ENCODE measurements at places on chromosomes 11 and 22.

DNA sequence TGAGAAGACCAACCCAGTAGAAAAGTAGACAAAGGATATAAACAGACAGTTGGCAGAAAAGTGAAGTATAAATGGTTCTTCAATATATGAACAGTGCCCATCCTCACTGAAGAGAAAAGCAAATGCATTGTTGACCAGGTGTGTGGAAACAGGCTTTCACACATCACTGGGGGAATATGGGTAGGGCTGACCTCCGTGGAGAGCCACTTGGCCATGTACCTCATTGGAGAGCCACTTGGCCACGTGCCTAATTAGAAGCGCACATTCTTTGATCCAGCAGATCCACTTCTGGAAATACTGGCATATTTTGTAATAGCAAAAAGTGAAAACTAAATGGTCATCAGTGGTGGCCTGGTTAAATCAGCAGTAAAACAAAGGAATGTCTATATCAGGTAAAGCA, 43.2 kb downstream of the PPP6R3 start:
- DNase-seq = no peak

- no peak for DNase-seq
Observed at GRCh38 chr11:129041611-129042018, 98.9 kb upstream of the TP53AIP1 start.

GRCh38 chr11:128240546-128240945, 346.8 kb downstream of the ETS1 start:
- DNase-seq = no peak

- DNase-seq = peak; percentile 59
Observed at GRCh38 chr11:68904248-68904847, 657 bp downstream of the IGHMBP2 start.

DNA sequence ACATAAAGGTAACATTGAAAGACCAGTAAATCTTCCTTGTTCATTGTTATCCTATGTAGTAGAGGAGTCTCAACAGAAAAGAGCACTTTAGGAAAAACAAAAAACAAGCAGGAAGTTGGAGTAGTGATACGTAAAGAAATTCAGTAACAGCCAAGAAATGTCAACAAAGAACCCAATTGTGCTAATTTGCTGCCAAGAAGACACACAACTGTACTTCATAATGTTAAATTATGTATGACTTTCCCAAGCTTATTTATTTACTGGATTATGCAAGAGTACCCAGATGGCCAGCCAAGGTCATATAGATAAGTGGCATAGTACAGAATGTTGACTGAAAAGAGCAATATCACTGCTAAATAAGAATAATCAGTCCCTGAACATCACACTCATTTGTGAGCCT, 264.7 kb upstream of the CCDC179 start:
- no peak for DNase-seq

DNA sequence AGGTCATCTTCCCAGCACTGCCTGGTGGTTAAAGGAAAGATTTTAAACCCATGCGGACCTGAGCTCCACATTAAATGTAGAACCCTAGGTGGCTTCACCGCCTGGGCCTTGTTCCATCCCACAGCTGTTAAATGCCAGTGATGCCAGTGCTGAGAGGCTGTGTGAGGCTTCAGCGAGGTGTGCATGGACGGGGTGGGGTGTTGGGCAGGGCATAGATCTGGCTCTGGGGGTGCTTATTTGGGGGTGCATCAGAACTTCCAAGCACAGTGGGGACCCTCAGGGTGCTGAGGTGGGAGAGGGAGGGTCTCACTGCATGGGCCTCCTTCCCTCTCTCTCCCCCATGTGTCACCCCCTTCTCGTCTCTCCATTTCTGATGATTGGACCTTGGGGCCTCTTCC, 90.1 kb upstream of the B3GAT1 start:
- DNase-seq = no peak

- DNase-seq = no peak
Observed at GRCh38 chr11:17608821-17609220, 61.8 kb downstream of the OTOG start.

GRCh38 chr11:119729581-119729927, 554 bp upstream of the NECTIN1 start:
- no peak for DNase-seq

GRCh38 chr22:48098243-48098920, 1335.9 kb downstream of the TBC1D22A start:
- no peak for DNase-seq

DNA sequence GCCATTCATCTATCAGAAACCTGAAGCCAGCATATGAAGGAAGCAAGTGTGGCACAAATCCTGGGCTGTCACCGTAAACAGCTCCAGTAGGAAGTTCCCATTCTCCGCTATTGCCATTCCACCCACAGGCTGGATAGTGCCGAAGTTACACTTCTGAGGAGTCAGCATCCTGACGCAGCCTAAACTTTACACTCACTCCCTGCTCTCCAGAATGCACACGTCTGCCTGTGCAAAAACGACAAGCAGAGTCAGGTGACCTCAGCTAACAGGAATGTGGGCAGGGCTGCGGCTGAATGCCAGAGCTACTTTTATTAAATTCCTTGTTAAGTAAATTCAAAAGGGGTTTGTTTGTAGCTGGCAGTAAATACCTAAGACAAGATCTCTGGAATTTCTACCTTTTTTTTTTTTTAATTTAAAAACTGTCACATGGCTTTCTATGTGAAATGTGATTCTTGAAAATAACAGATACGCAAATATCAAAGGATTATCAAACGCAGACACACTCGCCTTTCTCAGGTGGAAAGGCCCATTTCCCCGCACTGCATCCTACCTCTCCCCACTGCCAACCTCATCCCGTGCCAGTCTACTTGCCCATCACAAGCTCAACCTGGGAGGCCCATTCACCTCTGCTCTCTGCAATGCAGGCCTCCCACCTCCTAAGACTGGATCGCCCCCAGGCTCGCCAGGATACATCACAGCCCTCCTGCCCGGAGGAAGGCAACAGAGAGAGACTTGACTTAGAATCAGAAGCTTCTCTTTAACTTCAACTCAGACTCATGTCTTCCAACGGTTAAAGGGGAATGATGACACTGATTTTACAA, 33.5 kb downstream of the NFRKB start:
- peak; percentile 70 for DNase-seq

GRCh38 chr22:39932918-39933649, 27.1 kb upstream of the TMA7B start:
- DNase-seq = peak; percentile 85

DNA sequence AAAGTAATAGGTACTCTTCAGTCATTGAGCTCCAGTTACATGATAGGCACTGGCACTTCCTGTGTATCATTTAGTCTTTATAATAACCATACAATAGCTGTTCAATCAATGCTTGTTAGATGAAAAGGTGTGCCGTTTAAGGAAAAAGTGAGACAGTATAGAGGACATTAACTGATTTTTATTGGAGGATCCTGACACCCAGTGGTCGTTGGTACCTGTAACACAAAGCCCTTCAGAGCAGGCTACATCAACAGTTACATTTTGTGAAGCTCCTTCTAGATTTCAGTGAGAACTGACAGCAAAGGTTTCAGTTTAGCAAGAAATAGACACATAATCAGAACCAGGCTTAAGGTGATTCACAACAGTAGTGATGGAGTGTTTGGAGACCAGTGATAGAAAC, 44.2 kb downstream of the CCDC81 start:
- no peak for DNase-seq

DNA sequence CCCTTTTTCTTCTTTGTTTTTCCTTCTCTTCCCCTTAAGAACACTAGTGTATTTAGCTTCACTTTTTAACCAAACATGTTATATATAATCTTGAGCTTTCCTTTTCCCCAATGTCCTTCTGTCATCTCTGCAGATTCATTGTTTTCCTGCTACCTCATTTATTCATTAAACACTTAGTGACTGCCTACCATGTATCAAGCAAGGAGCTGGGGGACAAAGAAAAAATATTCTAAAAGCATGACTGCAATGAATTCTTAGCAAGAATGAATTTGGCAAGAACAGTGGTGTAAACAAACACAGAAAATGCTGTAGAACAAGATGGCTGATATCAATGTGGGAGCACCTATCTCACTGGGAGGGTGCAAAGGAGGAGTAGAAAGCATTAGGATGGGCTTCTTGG, 247.0 kb upstream of the CCDC90B start:
- no peak for DNase-seq

- DNase-seq = peak; percentile 83
Observed at GRCh38 chr11:18727479-18728236, 1.7 kb upstream of the IGSF22 start.

DNA sequence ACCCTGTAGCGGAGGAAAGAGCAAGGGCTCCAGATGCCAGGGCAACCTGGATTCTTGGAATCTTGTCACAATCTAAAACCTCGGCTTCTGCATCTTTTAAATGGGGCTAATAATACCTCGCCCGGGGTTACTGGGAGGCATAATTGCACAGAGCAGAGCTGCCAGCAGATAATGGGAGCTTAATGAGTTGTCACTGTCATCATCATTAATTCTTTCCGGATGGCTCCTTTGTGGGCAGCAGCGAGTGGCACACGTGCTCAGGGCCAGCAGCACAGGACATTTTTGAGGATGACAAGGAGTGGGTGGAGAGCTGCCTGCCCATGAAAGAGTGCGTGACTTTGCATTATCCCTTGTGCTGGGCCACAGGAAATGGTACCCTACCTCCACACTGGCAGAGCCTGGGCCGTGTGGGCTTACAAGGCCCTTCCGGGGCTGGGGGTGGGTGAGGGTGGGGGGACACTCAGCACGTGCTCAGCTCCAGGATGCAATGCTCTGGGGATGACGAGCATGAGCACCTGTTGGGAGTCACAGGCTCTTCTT, 5.7 kb downstream of the PDGFB start:
- no peak for DNase-seq

GRCh38 chr11:64021757-64022093, 14.0 kb upstream of the FLRT1 start:
- no peak for DNase-seq

DNA sequence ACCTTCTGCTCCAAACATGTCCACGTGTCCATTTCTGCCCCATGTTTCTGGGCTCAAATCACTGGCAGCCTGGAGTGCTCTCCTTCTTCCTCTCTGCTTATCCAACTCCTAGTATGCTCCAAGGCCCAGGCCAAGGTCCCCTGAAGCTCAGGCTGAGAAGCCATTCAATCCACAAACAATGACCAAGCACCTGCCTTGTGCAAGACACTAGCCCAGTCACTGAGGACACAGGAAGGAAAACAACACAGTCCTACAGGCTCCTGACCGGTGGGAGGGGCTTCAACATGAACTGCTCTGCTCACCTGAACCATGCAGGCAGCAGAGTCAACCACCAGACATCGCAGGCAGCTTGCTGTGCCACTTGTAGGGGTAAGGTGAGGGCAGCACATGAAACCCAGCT, 93.6 kb downstream of the RPL27A start:
- DNase-seq = no peak

- DNase-seq = peak; percentile 19
Observed at GRCh38 chr11:103633068-103633788, 403.2 kb upstream of the DDI1 start.

GRCh38 chr11:35160246-35160824, 21.4 kb downstream of the CD44 start:
- DNase-seq = no peak

- no peak for DNase-seq
Observed at GRCh38 chr11:109377039-109377742, 44.8 kb upstream of the C11orf87 start.

Measured in iPS-NIHi11 (cell line).